CD4-positive, alpha-beta T cell treated with Interleukin-12 subunit alpha and Interleukin-12 subunit beta, for 1 hour (primary cell): ENCODE measurements at places on chromosomes 6 and 20.
A peak's percentile ranks its signal among the peaks of the same experiment; 100 is the strongest.

DNA sequence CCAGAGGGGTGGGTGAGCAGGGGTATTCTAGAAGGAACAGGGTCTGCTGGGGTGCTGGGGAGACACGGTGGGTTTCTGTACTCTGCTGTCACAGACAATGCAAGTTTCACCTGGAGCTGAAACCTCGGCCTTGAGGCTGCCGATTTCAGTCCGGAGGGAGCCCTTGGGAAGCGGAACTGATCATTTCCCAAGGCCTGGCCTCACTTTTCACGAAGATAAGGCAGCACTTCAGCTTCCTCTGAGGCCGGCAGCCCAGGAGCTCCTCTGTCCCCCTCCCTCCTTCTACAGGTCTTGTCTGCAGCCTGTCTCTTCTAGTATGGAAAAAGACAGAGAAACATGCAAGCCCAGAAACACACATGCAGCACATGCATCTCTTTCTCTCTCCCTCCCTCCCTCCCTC lies 242.1 kb downstream of the CDC5L start:
- DNase-seq, result no peak

GRCh38 chr20:19944772-19945459 lies 72.2 kb upstream of the NAA20 start:
- no peak for DNase-seq

- DNase-seq, result no peak
Observed at GRCh38 chr6:168299541-168300511, 19.8 kb downstream of the DACT2 start.

DNA sequence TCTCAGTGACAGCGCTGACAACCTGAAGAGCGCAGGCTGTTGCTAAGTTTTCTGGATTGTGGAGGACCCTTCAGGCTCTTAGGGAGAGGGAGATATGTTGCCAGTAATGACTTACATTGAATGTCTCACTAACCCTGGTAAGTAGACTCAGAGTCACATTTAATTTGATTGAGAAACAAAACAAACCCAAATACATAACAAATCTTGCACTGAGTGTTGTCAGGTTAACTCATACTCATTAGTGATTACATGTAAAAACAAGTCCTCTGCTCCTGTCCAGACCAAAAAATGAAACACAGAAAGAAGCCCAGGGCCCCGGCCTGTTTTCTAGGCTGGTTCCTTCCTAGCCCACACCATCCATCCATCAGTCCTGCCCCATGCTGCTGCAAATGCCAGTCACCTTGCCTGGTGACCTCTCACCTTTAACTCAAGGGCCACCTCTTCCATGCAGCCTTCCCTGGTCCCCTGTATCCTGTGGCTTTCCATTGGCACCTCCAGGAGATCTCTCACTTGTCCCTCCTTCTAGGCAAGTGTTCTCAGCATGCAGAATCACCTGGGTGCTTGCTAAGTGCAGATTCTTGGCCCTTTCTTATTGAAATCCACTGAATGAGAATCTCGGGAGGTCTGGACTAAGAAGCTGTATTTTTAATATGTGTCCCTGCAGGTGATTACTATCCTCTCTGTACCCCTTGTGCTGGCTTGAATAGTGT lies 34.7 kb upstream of the ERVFRD-1 start:
- no peak for DNase-seq

GRCh38 chr6:7033202-7033601 lies 74.6 kb upstream of the RREB1 start:
- DNase-seq, result no peak

DNA sequence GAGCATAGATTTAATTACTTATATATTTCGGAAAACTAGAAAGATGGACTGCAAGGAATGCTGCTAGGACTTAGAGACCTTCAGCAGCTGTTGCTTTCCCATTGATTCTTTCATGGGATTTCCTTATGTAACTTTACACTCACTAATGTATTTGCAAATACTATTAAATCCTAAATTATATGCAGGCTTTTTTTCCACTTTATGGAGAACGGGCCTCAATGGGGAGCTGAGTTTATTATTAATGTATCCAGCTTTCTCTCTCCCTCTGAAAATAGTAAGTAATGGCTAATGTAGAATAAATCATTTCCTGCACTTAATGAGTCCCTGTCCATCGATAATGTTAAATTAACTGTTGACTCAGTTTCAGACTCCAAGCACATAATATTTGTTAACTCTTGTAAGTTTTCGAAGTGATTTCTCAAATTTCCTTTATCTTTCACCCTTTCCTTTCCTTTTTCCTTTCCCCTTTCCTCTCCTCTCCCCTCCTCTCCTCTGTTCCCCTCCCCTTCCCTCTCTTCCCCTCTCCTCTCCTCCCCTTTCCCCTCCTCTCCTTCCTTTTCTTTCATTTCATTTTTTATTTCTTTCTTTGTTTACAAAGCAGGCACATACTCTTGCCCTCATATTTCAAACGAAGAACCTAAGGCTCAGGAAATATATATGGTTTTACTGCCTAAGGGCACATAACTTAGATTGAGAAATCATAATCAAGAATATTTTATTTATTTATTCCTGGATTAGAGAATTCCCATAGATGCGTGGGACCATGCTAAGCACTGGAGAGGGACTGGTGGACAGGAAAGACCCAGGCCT lies 503.6 kb downstream of the MMUT start:
- no peak for DNase-seq

GRCh38 chr6:117595099-117595923 lies 7.0 kb downstream of the GOPC start:
- DNase-seq, result no peak

DNA sequence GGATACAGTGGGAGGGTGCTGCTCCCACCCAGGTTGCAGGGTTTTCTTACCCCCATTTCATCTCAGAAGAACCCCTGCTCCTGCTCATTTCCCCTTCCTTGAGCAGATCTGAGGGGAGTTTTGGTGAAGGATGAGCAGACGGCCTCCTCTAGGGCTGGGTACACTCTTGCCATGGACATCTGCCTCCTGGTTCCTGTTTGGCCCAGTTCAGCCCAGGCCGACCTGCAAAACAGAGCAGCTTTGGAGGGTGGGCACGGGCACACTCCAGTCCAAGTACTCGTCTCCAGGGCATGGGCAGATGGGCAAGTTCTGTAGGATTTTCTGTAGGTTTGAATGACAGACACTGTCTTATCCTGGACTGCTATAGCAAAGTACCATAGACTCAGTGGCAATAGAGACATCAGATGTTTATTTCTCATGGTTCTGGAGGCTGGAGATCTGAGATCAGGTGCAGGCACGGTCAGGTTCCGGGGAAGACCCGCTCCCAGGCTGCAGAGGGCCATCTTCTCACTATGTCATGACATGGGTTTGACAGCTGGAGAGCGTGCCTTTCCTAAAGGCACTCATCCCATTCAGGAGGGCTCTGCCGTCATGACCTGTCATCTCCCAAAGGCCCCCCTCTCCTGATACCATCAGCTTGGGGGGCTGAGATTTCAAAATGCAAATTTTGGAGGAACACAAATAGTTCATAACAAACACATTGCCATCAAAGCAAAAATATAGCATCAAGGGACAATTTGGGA lies 6.2 kb downstream of the NPBWR2 start:
- no peak for DNase-seq

DNA sequence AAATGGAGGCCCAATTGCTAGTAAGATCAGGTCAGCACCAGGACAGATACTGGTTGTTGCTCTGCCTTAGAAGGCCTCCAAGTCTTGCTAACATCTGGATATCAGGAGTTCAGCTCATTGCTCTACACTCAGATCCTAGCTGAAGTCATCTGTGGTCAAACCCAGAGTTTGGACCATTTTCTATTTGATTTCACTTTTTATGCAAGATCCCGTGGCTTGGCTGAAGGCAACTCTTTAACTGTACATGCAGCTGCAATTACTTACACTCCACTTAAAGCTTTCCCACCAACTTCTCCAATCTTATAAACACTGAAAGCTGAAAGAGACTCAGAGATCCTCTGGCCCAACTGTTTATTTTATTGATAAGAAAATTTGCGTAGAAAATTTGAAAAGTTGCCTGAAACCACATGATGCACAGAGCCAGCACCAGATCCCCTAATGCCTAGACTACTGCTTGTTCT lies 2.7 kb downstream of the SLC17A2 start:
- no peak for DNase-seq

- DNase-seq, result no peak
Observed at GRCh38 chr20:53402233-53403005, 191.2 kb downstream of the ZNF217 start.

GRCh38 chr6:101083533-101084175 lies 202.5 kb upstream of the ASCC3 start:
- DNase-seq, result no peak

GRCh38 chr6:163487606-163488005 lies 73.1 kb downstream of the QKI start:
- DNase-seq, result no peak

DNA sequence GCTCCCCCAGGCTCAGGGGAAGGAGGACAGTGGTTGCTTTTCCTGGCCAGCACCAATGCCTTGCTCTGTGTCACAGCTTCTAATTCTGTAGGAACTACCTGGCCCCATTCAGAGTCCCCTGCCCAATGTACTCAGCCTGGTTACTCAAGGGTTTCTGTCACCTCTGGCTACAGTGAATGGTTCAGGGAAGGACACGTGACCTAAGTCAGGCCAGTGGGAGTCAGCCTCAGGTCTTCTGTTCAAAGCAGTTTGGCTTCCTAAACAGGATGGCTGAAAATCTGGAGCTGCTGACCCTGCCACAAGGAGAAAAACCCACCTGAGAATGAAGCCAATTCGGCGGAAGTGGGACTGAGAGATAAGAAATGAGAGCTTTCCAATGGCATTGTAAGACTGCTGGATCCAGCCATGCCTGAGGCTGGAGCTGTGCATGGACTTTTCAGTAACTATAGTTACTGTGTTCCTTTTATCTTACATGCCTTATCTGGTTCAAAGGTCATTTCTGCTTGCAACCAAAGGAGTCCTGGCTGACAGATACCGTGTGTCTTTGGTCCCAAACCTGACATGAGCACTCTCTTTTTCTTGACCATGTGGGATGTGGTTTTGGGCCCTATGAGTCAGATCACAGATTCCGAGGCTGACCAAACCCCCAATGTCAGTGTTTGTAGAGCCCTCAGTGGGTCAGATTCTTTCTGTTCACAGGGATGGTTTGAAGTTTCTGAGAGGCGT lies 104.3 kb downstream of the SULF2 start:
- no peak for DNase-seq

DNA sequence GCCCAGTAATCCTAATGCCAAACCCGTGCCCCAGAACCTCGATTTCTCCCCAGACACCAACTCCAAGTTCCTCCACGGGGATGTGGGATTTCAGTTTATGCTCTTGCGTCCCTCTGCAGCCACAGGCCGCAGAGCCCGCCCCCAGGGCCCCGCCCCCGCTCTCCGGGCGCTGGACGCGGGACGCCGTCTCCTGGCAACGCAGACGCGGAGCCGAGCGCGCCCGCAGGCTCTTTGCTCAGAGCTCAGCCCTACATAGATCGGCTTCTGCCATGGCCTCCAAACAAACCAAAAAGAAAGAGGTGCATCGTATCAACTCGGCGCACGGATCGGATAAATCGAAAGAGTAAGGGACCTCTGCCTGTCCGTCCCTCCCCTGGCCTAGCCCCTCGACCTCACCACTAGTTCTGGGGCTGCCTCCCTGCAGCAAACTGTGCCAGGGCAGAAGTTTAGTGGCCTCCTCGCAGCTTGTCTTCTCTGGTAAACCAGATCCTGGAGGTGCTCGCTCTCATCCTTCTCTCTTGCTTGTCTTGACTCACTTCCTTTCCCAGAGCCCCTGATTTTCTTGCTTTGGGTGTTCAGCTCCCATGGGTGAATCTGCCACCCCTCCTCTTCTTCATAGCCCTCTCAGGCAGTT lies at the start of gene ADGB:
TSS of gene ADGB (plus strand) at position 201 of the 634 bp plus-strand sequence. CDS start at position 270, 69 bp downstream.
- no peak for DNase-seq

DNA sequence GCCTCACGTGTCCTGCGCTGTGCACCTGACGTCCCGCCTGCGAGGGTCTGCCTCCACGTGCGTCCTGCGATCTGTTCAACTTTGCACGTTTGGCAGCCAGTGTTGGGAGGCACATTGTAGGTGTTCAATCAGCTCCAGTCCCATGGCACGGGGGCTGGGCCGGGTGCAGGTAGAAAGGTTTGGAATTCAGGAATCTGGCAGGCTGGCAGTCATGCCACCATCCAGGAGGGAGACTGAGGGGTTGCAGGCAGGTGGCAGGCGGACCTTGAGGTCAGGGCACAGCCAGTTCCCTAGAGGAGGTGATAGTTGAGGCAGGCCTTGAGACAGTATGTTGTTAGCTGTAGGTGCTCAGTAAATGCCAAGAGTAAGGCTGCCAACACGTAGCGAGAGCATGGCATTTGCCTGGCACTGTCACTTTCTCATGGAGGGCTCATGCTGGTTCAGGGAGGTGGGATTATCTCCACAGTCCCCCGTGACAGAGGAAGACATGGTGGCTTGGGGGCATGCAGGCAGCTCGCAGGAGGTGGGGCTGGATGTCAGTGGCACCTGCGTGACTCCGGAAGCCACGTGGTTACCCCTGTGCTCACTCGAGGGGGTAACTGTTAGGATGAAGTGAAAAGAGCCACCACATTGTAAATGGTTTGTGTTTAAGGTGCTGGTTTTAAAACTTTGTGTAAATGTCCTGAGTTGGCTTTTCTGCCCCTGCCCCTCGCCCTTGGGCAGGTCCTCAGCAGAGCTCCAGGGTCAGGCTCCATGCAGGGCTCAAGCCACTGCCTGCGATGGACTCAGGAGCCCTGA lies 111.8 kb upstream of the FRMD1 start:
- DNase-seq, result no peak

- DNase-seq, result no peak
Observed at GRCh38 chr6:143965503-143966171, 42.4 kb downstream of the PLAGL1 start.

DNA sequence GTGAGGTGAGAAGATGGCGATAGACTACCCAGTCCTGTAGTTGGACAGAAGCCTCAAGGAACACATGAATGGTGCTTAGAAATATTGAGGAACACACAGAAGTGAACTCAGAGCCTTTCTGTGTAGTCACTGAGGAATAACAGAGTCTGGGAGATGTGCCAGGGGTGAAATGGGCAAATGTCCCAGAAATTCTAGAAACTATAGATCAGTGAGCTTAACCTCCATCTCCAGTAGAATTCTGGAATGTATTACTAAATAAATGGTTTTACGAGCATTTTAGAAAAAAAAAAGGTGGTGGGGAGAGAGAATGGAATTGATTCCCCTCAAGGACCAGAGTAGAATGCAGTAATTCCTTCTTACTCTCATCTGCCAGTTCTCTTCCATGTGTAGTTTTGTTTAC lies 380.0 kb downstream of the LMBRD1 start:
- no peak for DNase-seq

GRCh38 chr6:132830334-132830751 lies 16.0 kb downstream of the RPS12 start:
- no peak for DNase-seq

- DNase-seq, result no peak
Observed at GRCh38 chr6:134634966-134635365, 314.9 kb downstream of the ALDH8A1 start.

DNA sequence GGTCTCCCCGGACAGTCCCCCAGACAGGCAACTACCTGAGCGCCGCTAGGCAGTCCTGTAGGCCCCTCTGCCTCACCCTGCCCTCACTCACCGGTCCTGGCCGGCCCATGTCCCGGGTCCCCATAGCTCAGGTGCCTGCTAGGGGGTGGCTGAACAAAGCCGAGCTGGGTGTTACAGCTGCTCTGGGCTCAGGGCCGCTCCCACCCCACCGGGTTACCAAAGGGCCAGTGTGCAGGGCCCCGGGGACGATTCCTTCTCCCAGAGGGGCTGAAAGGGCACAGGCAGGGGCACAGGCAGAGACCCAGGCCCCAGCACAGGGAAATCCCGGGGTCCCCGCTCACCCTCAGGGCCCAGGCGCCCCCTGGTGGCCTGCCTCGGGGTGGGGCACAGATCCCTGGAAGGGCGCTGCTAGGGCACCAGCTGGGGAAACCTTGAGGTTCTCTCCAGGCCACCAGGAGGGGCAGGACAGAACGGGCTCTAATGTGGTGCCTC lies 118.4 kb downstream of the GRM4 start:
- peak; percentile 61 for DNase-seq
